ENCODE measurements at places on chromosomes 6 and 20.
A peak's percentile ranks its signal among the peaks of the same experiment; 100 is the strongest.

DNA sequence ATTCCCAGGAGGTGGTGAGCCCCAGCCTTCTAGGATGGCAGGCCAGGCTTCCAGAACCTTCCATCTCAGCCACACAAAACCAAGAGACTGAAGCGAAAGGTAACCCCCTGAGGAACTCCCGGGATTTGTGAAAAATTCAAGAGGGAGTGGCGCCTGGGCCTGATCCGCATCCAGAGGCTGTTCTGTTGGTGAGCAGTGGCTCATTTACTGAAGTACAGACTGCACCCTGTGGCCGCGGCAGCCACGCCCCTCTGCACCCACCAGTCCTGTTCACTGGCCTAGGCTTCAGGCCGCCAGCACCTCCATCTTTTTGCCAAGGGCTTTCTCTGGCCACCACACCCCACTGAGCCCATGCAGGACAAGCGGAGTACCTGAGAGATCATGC, 79.1 kb upstream of the PTPN1 start:
- no peak for DNase-seq

- DNase-seq: peak; percentile 72
Observed at GRCh38 chr20:20212675-20213096, 155.2 kb upstream of the INSM1 start.

GRCh38 chr6:137791281-137792159, 75.5 kb upstream of the TNFAIP3 start:
- no peak for DNase-seq

DNA sequence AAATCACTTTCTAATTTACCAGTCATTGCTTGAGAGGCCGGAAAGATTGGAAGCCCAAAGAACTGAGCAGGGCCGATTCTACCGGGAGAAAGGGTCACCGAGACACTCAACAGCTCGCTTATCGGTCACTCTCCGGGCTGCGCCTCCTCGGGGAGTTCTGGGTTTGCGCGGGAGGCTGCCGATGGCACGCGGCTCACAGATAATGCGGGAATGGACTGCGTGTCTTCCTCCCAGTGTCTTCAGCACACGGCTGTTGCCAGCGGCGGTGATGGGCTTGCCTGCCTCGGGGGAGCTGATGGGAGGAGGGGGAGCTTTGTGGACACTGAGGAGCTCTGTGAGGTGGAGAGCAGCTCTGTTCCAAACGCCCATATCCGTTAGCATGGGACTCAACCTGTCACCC, 314.6 kb downstream of the CDH4 start:
- DNase-seq: no peak

DNA sequence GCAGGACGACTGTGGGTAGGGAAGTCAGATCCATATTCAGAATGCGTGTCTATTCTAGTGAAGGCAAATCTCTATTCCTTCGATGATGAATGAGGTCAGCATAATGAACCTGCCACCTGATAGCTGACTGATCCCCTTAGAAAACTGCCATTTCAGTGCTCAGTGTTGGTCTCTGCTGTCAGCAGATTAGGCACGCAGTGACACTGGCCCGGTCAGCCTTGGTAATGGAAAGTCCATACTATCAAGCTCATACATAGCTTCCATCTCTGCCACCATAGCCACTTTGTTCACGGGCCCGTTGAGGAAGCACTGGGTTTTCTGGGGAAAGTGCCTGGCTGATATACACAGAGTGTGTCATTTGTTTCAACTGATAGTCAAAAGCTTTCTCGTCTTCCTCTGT, 54.0 kb downstream of the C6orf52 start:
- DNase-seq: no peak

DNA sequence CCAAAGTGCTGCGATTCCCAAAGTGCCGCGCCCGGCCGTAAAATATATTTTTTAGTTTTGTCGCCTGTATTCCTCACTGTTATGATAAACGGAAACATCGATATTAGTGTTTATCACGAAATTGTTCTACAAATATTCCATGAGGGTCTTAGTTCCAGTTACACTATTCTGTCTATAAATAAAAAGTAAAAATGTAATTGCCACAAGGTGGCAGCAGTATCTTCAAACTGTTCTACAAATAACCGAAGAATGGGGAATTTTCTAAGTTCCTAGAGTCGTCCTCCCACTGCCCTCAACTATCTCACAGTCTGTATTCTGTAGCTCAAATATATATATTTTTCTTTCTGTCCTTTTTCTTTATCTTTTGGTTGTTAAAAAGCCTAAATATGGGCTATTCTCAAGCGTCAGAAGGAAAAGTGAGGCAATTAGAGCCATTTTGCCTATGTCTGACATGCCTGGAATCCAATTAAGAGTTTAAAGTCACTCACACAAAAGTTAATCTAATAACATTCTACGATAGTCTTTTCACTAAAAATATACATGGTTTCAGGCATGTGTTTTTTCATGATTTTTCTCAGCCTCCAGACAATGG, 14.2 kb upstream of the FAM162B start:
- DNase-seq: no peak

- no peak for DNase-seq
Observed at GRCh38 chr6:157135691-157136090, 187.6 kb downstream of the TMEM242 start.

DNA sequence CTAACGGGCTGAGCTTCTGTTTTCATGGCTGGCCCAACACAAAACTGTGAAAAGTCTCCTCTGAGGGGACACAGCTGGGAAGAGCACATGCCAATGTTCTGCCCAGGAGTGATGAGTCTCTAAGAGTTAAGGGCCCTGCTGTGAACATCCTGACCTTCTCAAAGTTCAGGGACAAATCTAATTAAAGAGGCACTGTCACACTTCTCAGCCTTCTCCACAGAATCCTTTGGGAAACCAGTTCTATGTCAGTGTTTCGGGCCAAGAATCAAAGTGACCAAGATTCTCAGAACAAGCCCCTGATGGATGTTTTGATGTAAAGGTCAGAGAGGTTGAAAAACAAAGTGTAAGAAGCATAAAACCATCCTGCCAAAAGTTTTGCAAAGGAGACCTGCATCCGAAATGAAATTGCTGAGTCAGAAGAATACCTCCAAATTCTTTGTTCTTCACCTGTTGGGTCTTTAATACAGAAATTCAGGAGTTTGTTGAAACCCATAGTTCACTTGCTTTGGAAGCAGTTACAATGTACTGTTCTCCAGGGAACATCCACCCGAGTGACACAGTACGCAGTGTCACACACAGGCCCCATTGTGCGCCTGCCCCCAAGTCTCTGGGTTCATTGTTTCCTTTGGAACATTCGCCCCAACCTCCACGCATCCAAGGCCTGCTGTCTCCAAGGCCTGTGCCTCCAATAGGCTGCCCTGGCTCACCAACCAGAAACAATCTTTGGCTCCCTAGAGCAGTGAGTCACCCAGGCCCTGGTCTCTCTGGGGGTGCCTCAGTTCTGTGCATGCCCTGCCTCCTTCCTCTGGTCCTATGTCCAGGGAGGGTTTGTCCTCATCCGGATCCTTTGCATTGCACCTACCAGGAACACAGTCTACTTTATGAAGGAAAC, 65.5 kb upstream of the QKI start:
- no peak for DNase-seq

DNA sequence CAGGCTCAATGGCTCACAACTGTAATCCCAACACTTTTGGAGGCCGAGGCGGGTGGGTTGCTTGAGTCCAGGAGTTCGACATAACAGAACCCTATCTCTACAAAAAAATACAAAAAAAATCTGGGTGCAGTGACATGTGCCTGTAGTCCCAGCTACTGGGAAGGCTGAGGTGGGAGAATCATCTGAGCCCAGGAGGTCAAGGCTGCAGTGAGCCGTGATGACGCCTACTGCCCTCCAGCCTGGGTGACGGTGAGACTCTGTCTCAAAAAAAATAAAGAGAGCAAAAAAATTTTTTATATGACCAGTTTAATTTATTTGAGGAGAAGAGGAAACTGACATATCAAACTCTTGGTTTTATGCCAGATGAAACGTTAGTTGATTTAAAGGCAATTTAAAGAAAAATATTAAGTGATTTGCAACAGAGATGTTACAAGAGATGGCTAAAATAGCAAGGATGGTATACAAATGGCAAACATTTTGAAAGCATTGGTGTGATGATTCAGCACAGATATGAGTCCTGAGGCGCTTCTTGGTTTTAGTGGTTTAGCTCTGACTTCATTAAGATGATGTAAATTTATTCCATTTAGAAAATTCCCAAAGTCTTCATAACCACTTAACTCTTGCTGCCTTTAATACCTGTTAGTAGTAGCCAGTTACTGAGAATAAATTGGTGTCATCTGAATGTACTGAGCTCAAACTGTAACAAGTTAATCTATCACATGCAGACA, 17.7 kb downstream of the GTF2H5 start:
- DNase-seq: no peak

- DNase-seq: no peak
Observed at GRCh38 chr6:56505512-56506260, 137.0 kb downstream of the DST start.

GRCh38 chr6:159184559-159184958, 15.4 kb downstream of the FNDC1 start:
- no peak for DNase-seq

GRCh38 chr20:62976886-62977285, 24.4 kb downstream of the SLC17A9 start:
- DNase-seq: no peak

- no peak for DNase-seq
Observed at GRCh38 chr6:35008858-35009257, 119.8 kb downstream of the ANKS1A start.
